Renal cortical epithelial cell (primary cell): ENCODE measurements at places on chromosomes 2 and 18.

GRCh38 chr18:6837904-6838303 lies 108.4 kb downstream of the ARHGAP28 start:
- no peak for DNase-seq

GRCh38 chr2:75356865-75357264 lies 157.5 kb upstream of the TACR1 start:
- DNase-seq, result no peak

DNA sequence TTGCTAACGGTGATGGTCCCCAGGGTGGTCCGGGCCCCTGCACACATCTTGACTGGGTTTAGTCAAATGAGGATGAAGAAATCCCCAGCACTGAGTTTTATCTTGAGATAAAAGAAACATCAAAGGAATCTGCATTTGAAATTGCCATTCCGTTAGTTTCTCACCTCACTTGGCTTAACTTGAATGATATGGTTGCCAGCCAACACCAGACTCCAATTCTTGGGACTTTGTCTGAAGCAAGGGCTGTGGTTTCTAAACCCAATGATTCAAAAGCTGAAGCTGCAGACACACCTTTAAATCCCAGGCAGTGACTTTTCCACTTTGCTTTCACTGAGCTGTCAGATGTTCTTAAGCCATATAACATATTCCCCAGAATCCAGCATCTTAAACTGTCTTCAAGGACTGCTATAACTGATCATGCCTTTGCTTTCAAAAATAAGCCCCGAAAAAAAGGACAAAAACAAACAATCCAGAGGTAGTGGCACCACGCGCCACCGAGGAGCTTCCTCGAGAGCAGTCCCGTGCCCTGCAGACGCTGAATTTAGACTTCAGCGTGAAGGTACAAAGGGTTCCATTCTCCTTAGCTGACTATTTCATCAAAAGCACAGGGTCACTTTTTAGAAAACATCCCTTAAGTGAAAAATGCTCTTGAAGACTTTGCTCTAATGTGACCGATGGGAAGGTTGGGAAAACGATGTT lies 189.3 kb downstream of the HDAC4 start:
- DNase-seq, result peak; percentile 36

DNA sequence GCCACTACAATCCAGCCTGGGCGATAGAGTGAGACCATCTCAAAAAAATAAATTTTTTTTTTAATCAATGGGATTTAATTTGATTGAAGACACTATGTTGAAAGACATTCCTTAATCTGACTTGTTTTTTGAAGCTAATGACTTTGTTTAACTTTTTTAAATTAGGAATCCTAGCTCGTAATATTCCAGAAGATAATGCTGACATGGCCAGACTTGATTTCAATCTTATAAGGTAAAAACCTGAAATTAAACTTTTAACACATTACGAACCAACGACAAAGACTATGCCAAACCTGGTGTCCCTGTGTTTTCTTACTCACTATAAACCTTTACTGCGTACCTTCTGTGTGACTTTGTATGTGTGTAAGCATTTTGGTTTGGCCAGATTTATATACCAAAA lies 7.6 kb downstream of the ATIC start:
- no peak for DNase-seq

- DNase-seq, result no peak
Measured at GRCh38 chr2:129716781-129717559, 262.5 kb upstream of the RAB6C start.

GRCh38 chr2:114926303-114926702 lies 483.9 kb downstream of the DPP10 start:
- DNase-seq, result no peak

- no peak for DNase-seq
Measured at GRCh38 chr2:100060875-100061274, 81.5 kb downstream of the AFF3 start.

GRCh38 chr2:233202531-233202944 lies 48.9 kb upstream of the ATG16L1 start:
- no peak for DNase-seq

- DNase-seq, result no peak
Measured at GRCh38 chr18:9834551-9834950, 51.2 kb upstream of the TXNDC2 start.

DNA sequence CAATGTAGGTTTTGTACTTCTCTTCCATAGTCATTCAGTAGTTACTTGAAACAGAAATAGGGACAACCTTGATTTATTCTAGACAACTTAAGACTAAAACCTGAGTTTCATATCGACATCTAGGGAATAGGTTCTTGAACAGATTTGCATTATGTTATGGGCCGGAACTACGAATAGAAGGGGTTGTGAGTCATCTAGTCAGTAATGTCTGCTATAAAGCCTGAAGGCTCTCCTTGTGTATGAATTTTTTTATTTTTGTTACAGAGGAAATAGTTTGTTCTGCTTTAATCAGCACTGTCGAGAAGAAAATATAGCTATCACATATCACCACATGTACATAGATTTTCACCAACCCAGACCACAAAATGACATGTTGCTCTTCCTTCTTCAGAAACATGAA lies 17.3 kb upstream of the TRIM43 start:
- DNase-seq, result no peak

DNA sequence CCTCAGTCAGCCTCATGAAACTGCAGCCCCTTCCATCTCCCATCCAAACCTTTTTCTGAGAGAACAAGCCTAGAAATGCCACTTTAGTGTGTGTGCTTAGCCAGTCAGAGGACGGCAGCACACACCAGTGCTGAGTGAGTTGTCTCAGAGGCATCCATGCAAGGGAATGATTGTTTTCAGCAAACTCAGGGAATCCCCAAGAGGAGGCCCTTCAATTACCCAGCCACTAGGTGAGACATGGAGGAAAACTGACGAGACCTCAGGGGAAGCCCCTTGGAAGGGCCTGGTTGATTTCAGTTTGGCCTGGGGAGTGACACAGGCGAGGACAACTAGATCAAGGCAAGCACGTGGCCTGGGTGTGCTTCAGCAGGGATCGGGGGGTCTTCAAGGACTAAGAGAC lies 49.7 kb downstream of the APOB start:
- DNase-seq, result peak; percentile 2

GRCh38 chr2:186573531-186573930 lies 16.3 kb upstream of the ITGAV start:
- peak; percentile 74 for DNase-seq

GRCh38 chr2:199812493-199812892 lies 38.5 kb downstream of the FTCDNL1 start:
- DNase-seq, result no peak

DNA sequence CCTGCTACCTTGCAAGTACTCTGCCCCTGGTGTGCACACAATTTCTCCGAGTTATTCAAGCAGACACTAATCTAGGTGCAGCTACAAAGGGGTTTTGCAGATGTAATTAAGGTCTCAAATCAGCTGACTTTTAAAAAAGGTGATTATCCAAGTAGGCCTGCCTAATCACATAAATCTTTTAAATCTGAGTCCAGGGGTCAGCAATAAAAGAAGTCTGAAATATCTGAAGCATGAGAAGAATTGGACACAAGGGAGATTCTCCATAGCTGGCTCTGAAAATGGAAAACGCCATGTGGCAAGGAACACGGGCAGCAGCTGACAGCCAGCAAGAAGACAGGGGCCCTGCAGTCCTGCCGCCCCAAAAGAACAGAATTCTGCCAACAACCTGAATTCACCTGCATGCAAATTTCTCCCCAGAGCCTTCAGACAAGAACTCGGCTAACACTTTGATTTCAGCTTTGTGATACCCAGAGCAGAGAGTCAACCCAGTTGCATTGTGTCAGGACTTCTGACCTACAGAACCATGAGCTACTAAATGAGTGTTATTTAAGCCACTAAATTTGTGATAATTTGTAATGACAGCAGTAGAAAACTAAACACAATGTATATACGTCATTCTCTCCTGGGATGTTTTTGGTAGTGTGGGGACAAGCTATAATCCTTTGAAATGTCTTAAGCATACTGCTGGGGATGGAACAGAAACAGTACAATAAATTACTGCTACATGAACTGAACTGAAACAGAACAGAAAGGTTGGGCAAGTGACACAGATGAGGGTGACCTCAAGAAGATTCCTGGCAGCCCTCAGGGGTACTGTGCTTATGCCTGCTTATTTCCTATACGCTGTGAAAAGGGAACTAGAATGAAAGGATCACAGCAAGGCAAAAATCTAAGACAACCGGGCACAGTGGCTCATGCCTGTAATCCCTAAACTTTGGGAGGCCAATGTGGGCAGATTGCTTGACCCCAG lies 3.2 kb downstream of the INO80C start:
- DNase-seq, result no peak

DNA sequence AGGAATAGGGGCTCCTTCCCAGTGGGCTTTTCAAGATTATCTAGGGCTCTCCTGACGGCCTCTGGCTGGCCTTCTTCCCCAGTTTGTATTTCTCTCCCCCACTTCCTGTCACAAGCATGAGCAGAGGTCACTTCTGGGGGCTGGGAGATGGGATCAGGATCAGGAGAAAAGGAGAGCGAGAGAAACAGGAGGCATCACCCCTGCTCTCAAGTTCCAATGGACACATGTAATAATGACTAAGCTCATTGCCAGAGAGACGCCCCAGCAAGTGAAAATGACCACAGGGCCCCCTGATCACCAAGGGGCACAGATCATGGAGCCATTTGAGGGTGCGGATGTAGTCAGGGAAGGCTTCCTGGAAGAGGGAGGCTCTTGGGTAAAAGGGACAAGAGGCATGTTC lies 92.1 kb downstream of the SMAD7 start:
- DNase-seq, result no peak

DNA sequence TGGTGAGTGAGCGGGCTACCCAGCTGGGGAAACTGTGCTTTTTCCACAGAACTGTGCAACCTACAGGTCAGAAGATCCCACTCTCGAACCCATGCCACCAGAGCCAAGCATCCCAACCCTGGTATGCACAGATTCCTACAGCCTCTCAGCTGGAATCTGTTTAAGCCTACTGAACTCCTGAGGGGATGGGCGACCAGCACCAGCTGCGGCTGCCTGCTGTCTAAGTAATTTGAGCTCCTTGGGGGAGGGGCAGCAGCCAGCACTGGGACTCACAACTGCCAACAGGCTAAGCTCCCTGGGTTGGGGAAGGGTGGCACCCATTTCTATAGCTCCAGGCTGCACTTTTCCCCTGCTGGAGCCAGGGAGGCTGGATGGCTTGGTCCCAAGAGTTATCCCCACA lies 11.8 kb downstream of the CYP27C1 start:
- peak; percentile 40 for DNase-seq

- DNase-seq, result peak; percentile 53
Measured at GRCh38 chr2:151728804-151729414, 5.4 kb downstream of the NEB start.

DNA sequence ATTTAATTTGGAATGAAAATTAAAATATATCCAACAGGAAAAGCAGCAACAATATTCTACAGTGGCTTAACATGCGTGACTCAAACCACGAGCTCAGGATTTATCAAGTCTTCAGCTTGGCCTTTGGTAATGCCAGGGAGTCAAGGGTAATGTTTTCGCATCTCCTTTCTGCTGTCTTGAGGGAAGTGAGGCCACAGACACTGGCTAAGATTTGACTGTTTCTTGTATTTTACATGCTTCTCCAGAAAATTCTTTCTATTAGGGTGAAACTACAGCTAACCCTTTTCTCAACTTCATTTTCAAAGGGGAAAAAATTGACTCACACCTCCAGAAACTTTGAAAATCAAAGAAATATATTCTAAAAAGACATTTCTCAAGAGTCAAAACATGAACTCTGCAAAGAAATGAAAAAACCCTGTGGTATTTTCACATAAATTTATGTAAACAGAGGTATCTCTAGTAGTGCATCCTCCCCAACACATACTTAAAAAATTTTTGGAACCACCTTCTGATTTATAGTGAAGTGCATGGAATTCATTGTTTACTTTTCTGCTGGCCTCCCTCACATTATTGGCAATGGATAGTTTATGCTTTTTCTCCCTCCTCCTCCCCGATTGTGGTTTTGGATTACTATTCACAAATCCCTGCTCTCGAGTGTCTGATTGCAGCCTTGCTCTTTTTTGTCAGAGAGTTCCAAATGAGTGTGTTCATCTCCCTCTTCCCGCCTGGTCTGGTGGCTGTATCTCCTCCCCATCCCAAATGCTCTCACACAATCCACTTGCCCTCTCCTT lies 48.7 kb downstream of the DPP4 start:
- no peak for DNase-seq

GRCh38 chr2:189178054-189178453 lies 1.5 kb downstream of the COL5A2 start:
- DNase-seq, result peak; percentile 6

- peak; percentile 25 for DNase-seq
Measured at GRCh38 chr18:36066001-36066400, 1.4 kb downstream of the RPRD1A start.

DNA sequence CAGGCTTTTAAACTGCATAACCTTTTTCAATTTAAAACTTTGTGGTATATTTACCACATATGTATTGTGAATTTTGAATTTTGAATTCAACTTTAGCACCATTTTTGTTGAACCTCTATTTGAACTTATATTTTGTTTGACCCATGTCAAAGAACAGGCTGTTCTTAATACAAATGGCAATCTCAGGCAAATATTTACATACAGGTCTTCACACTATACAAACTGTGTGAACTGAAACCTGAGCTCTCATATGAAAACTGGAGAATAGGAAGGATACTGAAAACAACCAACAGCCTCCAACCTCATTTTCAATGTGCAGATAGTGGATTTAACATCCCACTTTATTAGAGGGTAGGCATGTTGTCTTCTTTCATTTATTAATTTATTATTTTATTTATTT lies 491.8 kb downstream of the KCNJ3 start:
- no peak for DNase-seq

GRCh38 chr18:73646196-73646595 lies 501.4 kb downstream of the FBXO15 start:
- no peak for DNase-seq

GRCh38 chr2:142100970-142101369 lies 29.8 kb downstream of the LRP1B start:
- peak; percentile 69 for DNase-seq

DNA sequence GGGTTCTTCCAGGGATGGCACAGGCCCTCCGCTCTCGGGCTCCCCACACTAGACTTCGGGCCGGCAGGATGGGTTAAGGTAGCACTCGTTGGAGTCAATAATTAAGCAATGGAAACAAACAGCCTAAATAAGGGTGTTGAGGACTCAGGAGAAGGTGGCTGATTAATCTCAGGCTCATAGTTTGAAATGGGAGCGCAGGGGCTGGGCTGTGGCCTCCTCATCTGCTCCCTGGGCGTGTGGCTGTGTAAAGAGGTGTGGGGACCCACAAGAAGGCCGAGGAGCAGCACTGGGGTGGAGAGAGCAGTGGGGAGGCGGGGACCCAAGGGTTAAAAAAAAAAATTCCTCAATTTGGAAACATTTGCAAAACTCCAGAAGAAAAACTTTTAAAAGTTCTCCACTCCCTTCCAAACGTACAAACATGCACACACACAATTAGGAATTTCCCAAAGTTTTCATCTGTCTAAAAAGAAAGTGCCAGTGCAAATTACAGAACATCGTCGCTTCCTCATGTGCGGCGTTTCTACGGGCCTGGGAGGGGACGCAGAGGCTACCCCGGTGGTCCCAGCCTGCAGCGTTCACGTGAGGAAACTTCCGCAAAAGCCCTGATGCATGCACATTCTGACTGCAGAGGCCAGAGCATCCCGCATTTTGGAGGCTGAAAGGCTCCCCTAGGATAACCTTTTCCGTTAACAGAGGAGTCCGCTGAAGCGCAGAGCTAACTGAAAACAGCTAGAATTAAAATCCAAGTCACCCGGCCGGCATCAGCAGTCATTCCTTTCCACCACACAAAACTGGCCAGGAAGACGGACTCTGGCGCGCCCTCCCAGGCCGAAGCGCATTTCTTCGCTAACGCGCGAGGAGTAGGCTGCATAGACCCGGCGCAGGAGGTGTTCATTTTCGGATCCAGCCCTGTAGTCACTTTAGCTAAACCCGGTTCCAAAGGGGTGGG lies 1.0 kb upstream of the TUBB6 start:
- DNase-seq, result no peak
